Caudate nucleus (tissue), 63 donors: ENCODE measurements at places on chromosomes 4 and X.
A peak's percentile ranks its signal among the peaks of the same experiment; 100 is the strongest.

DNA sequence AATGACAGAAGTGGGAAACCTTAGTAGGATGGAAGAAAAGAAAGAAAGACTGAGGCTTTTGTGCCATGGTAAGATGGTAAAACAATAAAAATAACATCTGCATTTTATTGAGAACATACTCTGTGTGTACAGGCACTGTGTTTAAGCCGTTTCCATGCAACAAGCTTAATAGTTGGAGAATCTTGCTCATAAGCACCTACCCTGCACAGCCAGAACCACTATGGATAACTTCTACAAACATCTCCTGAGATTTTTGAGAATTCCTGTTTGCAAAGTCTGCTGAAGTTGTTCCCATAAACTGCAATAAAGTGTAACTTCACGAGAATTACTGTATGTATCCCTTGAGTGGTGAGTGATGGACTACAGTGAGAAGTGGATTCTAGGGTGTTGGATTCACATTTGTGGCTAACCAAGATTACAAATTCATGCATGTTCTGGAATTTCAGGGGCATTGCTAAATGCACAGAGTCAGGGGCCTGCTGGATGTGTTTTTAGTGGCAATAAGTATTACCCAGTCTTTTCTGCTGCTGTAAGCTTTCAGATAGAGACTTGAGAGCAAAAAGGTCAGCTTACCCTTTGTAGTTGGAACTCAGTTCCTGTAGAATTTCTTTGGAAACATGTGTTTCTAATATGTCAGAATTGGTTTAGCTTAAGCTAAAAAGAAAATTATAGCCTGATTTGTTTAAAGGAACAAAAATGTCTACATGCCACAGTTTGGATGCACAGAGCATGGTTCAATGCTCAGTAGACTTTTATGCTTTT, 132.5 kb downstream of the AFF1 start:
- no peak for DNase-seq

GRCh38 chr4:57639561-57640382, 529.6 kb upstream of the IGFBP7 start:
- DNase-seq = no peak

- DNase-seq = no peak
Measured at GRCh38 chr4:5553801-5554200, 154.6 kb downstream of the EVC2 start.

DNA sequence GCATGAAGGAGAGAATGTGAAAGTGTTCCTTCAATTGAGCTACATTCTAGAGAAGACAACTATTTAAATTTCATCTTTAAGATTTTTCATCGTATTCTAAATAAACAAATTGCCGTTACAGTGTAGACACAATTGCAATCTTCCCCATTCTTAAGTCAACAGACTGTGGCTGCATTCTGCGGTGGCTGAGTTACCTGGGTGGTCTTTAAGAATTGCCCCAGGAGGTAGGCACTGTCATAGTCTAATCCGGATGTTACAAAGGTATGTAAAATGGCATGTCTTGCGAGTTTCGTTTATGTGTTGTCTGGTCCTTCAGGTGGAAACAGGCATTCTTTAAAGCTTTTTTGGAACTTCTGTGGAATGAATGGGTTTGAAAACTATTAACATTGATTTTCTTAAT, 586.1 kb upstream of the PITX2 start:
- DNase-seq = no peak

DNA sequence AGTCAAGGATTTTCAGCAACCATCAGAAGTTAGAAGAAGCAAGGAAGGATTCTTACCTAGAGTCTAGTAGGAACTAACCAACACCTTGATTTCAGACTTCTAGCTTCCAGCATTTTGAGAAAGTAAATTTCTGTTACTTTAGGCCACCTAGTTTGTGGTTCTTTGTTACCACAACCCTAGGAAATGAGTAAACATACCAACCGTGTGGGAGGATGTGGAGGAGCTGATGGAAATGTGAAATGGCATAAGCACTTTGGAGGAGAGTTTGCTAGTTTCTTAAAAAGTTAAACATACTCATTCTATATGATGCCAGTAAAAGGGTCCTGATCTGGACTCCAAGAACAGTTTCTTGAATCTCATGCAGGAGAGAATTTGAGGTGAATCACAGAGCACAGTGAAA, 679.4 kb downstream of the PDHA2 start:
- no peak for DNase-seq

GRCh38 chr4:59393780-59394179, 1806.3 kb upstream of the ADGRL3 start:
- no peak for DNase-seq

DNA sequence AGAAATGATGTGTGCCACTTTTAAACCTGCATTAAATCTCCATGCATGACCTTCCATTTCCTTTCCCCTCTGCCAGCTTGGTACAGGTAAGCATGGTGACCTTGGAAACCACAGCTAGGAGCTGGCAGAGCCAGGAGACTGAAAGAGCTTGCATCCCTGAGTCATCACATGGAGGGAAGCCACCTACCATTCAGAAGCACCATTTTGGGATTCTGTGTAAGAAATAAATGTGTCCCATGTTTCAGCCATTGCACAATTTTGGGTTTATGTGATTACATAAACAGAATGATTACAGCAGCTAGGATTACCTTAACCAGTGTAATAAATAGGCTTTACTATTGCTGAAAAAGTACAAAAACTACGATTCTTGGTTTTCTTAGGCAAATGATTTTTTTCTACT, 17.3 kb upstream of the CCDC149 start:
- no peak for DNase-seq

DNA sequence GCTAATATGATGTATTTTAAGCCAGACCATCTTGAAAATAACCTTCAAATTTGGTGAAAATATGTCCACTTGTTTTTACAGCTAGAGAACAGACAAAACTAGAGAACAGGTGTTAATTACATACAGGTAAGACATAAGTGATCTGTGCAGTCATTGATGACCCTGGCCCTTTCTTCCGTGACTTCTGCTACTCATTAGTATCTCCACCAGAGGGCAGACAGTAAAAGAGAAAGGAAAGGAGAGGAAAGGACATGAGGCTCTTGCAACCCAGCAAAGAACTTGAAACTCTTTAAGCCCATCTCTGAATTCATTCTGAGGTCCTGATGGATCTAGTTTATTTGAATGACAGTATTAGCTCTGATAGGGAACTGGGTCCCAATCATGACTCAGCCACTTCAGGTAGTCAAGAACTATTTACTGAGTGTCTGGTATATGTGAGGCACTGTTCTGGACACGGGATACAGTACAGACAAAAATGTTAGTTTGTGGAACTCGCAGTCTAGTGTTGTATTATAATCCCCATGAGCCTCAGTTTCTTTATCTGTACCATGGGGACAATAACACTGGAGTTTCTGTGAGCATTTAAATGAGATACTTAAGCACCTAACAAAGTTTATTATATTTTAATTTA, 121.0 kb upstream of the TEX13D start:
- DNase-seq = no peak

DNA sequence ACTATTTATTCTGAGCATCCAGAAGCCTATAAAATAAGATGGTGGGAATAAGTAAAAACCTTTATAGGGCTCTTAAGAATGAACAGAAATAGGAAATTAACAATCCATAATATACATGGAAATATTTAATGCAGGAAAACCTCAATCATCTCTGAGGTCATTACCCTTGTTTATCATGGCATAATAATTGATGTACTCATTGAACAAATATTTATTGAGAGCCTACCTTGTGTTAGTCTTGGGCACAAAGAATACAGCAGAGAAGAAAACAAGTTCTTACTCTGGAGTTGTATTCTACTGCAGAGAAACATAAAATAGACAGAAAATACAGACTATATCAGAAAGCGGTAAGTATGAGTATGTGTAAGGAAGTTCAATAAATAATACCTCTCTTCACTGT, 167.2 kb downstream of the COX18 start:
- DNase-seq = no peak

GRCh38 chr4:111979921-111980320, 165.3 kb upstream of the FAM241A start:
- no peak for DNase-seq

DNA sequence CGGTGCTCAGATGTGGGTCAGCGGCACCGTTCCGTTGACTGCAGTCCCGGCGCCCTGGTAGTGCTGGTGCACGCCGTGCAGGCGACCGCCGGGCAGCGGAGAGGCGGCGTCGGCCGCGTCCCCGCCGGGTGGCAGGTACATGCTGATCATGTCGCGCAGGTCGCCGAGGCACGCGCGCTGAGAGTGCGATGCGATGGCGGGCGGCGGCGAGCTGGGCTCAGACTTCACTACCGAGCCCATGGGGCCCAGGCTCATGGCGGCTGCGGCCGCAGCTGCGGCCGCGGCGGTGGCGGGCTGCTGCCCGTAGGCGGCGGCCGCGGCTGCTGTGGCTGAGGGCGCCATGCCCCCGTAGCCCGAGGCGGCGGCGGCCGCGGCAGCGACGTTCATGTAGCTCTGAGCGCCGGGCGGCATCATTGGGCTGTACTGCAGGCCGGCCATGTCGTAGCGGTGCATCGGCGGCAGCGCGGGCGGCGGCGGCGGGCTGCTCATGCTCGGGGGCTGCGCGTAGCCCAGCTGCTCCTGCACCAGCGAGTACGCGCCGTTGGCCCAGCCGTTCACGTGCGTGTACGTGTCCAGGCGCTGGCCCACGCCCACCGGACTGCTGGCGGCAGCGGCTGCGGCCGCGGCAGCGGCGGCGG, 1.0 kb downstream of the SOX3 start:
- peak; percentile 3 for DNase-seq

GRCh38 chrX:28278726-28279125, 297.5 kb upstream of the DCAF8L1 start:
- no peak for DNase-seq

- DNase-seq = no peak
Measured at GRCh38 chrX:31445542-31445941, 373.7 kb upstream of the FTHL17 start.

- DNase-seq = no peak
Measured at GRCh38 chr4:112910109-112910736, 139.2 kb upstream of the ANK2 start.

DNA sequence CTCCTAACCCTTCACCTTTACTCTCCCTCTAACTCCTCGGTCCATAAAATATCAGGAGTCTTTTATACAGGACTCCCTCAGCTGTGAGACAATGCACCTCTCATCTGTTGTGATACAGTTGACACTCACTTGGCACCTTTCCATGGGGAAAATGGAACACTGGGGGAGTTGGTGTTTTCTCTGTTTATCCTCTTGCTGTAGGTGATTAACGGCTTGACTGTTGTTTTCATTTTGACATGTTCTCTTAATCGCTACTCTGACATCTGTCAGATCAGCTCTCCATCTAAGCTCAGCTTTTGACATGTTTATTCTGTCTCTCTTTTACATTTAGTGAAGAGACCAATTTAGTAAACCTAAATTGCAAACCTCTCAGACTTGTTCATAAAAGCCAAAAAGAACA, 604.8 kb downstream of the TRAM1L1 start:
- DNase-seq = no peak

- DNase-seq = peak; percentile 24
Measured at GRCh38 chr4:22345678-22346077, 170.2 kb downstream of the ADGRA3 start.

- no peak for DNase-seq
Measured at GRCh38 chrX:123603491-123603890, 129.4 kb downstream of the THOC2 start.

- no peak for DNase-seq
Measured at GRCh38 chr4:108165586-108165985, 3.1 kb downstream of the LEF1 start.

DNA sequence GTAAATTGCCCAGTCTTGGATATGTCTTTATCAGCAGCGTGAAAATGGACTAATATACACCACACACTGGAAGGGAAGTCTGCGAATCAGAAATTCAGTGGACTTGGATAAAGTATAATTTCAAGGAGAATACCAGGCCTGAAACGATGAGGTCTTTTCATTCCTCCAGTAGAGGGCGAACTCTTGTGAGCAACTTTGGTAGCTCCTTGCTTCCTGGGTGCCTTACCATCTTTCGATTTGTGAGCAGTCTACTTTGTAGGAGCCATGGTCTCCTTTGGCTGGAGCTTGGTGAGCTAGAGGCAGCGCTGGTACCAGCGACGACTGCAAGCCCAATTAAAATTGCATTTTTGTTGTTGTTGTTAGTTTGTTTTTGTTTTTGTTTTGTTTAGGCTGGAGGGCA, 791.9 kb downstream of the FAT4 start:
- no peak for DNase-seq

DNA sequence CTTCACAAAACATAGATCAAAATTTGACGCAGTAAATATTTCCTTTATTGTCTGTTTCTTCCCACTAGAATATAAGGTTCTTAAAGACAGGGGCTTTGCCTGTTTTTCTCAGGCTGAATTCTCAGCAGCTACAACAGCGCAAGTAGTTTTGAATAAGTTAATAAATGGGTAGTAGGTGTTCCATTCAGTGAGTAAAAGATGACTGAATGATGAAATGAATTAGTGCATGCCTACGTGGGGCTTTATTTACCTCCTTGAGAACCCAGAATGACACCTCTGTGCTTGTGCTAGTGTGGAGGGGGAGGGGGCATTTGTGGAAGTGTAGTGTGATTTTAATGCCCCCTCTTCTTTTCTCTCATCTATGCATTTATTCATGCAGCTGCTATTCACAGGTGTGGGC, 278.9 kb downstream of the FBXW7 start:
- DNase-seq = no peak

- DNase-seq = no peak
Measured at GRCh38 chrX:120727911-120728310, 98.1 kb upstream of the C1GALT1C1 start.

- no peak for DNase-seq
Measured at GRCh38 chr4:172207258-172207657, 394.1 kb downstream of the GALNTL6 start.

DNA sequence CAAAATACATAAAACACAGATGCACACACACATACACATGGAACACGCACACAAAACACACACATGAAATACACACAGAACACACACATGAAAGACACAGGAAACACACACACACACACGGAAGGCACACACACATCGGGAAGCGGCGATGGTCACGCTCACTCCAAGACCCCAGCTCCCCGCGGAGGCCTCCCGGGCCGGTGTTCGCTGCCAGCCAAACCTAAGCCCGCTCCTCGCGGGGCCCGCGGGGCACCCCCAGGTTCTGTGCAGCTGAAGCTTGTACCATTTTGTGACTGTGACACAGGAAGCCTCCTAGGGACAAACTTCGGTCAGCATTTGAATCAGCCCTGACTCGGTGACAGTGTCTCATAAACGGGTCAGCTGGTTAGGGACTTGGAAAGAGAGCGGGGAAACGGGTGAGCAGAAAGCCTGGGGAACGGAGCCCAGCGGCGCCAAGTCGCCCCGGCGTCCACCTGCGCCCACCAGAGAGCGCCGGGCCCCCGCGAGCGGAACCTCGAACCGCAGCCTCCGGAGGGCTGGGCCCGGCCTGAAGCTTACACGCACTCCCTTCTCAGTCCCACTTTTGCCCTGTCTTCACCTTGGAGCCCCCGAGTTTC, 32.1 kb downstream of the F11 start:
- no peak for DNase-seq

DNA sequence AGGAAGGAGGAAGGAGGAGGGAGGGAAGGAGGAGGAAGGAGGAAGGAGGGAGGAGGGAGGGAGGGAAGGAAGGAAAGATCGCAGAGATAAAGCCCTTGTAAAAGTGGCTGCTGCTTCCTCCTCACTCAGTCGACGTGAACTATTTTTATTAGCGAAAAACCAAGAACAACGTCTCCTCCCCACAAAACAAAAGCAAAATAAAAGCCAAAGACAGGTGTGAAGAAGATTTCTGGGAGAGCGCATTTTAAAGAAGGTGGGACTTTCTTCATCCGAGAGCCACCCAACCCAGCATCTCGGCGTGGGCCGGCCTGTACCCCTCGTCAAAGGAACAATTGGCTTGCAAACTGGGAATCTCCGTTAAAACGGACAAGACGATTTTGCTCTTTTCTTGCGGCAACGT, 40.7 kb upstream of the ASMTL start:
- no peak for DNase-seq
